ENCODE measurements at places on chromosomes 3 and 15. TPM values are rescaled to one million over a fixed set of nuclear protein-coding genes. Genes with fewer than 3 reads are reported as not detected.

The CYP1A2 gene
- total RNA-seq = not detected

The ANKDD1A gene
- 3.3 TPM for total RNA-seq

The GPR156 gene
- 0.37 TPM for total RNA-seq

The CFAP91 gene
- total RNA-seq = 0.18 TPM

The SLC51B gene
- 2.0 TPM for total RNA-seq

The VGLL3 gene
- 33.4 TPM for total RNA-seq

The STAB1 gene
- total RNA-seq = 0.57 TPM

The CDCP1 gene
- 5.6 TPM for total RNA-seq

The FAM81A gene
- total RNA-seq = 0.18 TPM

The MITF gene
- 24.0 TPM for total RNA-seq

The KIF15 gene
- total RNA-seq = 1.8 TPM
